ENCODE measurements at places on chromosomes 5 and 9.

DNA sequence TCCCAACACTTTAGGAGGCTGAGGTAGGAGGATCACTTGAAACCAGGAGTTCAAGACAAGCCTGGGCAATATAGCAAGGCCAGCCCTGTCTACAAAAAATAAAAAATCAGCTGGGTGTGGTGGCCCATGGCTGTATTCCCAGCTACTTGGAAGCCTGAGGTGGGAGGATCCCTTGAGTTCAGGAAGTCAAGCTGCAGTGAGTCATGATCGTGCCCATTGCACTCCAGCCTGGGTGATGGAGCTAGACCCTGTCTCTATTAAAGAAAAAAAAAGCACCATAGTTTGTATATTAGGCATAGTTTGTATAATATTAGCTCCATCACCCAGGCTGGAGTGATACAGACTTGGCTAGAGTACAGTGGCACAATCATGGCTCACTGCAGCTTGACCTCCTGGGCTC is 9.6 kb upstream of the NME5 start:
- no peak for DNase-seq

DNA sequence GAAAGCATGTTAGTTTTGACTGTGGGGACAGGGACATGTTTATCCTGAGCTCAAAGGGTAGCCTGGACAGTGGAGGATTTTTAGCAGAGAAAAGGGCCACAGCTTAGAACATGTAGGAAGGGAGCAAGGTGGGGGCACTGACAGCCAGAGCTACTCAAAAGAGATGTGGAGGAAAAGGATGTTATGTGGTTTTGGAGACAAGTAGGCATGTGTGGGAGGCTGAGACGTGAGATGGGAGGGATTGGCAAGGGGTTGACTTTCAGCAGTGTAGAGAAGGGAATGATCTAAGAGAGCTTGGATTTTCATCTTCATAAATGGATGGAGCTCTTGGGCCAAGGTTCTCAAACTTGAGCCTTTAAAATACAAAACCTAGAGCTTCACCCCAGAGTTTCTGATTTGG is 24.0 kb downstream of the SYK start:
- DNase-seq = no peak

- DNase-seq = no peak
Measured at GRCh38 chr9:92612292-92612691, 57.6 kb downstream of the IPPK start.

GRCh38 chr5:111851631-111852548 is 94.9 kb upstream of the NREP start:
- no peak for DNase-seq

- no peak for DNase-seq
Measured at GRCh38 chr5:168140241-168140640, 151.2 kb upstream of the WWC1 start.

DNA sequence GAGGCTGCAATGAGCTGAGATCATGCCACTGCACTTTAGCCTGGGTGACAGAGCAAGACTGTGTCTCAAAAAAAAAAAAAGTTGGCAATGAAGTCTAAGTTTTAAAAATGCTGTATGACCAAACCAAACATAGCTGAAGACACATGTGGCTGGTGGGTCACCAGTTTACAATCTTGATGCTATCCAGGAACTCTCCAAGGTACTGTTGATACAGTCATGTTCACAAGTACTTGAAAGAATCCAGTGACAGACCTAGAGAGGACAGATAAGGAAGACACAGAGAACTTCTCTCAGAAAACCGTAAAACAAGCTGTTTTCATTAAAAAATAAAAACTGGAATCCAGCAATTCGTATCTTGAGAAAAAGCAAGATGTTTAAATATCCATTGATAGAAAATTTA is 95.7 kb downstream of the ACTBL2 start:
- no peak for DNase-seq

DNA sequence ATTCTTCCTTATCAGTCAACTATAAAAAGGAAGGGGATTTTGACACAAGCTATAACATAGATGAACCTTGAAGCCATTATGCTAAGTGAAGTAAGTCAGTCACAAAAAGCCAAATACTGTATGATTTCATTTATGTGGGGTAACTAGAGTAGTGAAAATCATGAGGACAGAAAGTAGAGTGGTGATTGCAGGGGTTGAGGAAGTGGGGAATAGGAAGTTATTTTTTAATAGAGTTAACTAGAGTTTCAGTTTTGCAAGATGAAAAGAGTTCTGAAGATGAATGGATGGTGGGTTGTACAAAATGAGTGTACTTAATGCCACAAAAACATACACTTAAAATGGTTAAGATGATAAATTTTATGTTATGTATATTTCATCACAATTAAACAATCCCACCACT is 65.4 kb upstream of the FAM174A start:
- no peak for DNase-seq

GRCh38 chr5:2163940-2164490 is 281.3 kb upstream of the IRX4 start:
- no peak for DNase-seq

- no peak for DNase-seq
Measured at GRCh38 chr9:13083963-13084528, 195.4 kb downstream of the MPDZ start.

GRCh38 chr5:173671121-173671949 is 54.9 kb upstream of the BOD1 start:
- no peak for DNase-seq

DNA sequence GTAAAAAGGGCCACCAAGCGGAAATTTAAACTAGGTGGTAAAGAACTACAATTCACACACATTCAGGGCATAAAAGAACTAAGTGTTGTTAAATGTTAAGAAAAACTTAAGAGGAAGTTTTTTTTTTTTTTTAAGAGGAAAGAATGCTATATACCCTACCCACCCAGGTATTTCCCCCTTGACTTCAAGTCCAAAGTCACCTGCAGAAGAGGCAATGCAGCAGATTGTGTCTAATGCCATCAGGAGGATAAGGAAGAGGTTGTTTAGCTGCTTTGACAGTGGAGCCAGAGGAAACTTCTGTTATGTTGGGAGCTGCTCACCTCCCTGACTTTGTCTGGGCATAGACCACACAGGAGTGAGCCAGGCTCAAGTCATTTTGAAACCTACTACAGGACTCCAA is 69.2 kb downstream of the MPDZ start:
- no peak for DNase-seq

DNA sequence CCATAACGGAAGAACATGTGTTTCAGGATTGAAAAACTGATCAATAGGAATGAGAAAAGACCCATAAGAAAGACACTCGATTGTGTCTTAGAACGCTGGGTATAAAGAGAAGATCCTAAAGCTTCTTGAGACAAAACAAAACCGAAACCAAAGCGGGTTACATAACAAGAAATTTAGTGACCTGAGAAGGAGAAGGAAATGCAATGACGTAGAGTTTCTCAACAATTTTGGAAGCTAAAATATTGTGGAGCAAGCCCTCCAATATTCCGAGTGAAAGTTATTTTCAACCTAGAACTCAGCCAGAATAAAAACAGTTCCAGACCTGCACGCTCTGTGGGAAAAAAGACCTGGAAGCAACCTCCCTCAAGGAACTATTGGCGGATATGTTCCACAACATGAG is 81.9 kb upstream of the FREM1 start:
- no peak for DNase-seq

DNA sequence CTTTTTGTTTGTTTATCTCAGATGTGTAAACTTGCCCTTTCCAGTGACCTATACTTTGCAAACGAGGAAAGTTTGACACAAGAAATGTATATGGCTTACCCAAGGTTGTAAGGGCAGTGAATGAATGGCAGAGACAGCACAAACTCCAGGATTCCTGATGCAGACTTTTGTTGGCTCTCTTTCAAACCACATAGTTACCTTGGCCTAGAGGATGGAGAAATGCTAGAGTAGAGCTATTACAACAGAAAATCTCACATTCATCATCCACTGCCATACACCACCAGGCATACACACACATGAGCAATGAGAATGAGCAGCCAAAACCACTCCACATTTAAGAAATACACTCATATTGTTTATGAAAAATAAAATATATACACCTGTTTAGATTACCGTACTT is 387.0 kb downstream of the TLR4 start:
- DNase-seq = no peak

DNA sequence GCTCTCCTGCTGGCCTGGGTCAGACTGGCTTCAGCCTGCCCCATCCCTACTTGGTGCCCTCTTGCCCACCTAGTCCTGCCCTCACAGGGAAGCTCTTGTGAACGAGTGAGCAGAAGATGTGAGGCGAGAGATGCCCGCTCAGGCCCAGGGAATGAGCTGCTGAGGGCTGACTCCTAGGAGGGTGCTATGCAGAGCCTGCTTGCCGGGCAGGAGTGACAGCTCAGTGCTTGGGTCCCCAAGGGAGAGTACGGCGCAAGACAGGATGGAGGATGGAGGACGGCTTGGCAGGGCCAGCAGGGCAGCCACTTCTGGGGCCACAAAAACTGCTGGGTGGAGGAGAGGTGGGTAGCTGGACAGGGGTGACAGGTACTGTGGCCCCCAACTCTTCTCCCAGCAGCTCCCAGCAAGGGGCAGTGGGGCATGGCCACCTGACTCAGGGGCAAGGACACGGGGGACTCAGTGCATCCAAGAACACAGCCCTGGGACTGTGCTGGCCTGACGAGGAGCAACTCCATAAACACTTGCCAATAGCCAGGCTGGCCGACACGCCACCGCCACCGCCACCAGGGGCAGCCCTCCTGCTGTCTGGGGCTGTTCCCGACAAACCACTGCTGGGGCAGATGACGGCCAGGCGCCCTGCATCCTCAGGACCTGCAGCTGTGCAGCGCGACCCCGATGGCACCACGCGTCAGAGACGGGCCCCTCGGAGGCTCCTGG is 55.6 kb upstream of the UBAC1 start:
- no peak for DNase-seq

GRCh38 chr5:2167671-2168070 is 284.9 kb upstream of the IRX4 start:
- no peak for DNase-seq

DNA sequence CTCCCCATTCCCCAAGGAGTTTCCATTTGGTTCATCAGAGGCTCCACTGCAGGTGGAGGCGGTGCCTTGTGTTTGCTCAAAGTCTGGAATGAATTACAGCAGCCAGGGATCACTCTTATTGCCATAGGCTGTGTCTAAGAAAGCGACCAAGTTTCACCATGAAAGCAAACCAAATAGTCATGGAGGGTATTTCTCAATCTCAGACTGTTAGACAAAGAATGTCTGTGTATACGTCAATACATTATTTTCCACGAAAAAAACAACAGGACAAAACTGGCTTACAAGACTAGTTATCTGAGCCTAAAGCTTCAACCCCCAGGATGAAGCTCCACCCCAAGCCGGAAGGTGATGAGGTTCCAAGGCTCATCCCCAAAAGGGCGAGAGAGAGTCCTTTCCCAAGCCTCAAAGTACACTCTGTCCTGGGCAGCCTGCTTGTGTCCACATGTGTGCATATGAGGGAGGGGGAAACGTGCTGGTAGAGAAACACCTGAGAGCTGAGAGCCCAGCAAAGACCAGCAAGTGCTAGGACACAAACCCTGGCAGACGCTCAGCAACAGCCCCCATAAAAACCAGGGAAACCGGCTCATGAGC is 4.3 kb downstream of the B4GALT1 start:
- no peak for DNase-seq

DNA sequence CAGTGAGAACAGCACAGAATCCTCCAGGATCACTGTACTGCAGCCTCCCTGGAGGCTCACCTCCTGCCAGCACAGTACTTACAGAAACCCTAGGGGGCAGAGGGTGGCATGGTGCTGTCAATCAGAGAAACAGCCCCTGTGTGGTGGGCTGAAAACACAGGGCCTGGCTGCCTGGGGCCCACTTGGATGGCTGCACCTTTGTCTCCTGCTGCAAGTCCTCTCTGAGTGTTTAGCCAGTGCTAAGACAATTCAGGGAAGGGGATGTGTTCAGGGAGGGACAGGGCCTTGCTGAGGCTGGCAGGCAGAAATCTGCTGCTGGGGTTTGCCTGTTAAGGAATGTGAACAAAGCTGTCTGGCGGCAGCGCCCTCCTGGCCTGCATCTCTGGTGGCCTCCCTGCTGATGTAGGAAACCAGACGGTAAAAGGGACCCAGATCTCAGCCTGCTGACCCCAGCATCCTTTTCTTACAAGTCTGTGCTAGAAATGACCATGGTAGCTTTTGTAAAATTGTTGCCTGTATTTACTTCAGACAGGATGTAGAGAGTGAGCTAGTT is 39.5 kb downstream of the PRRC2B start:
- no peak for DNase-seq

- no peak for DNase-seq
Measured at GRCh38 chr5:144013816-144014215, 156.6 kb downstream of the YIPF5 start.

- DNase-seq = no peak
Measured at GRCh38 chr5:34680896-34681295, 24.8 kb downstream of the RAI14 start.

DNA sequence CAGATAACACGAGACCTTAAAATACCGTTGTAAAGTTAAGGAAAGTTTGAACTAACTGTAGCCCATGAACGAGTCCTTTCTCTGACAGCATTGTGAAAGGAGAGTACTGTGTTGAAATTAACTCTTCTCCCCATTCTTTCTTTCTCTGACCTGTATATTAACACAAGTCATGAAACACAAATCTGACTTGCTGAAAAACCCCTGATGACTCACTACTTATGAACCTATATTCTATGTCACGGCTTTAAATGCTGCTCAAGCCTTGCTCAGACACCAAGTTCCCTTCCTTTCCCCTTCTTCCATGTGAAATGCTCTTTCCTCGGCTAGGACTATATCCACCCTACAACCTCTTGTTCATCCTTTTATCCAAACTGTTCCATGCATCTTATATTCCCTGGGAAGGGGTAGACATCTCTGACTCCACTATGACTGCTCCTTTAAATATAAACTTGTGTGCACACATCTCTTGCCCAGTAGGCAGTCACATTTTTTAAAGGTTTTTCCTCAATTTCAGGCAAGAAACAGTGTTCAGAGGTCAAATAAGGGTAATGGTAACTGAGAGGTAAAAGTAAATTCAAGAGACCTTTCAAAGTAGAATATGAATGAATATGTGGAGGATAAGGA is 142.9 kb downstream of the NFIB start:
- DNase-seq = no peak

GRCh38 chr9:17075758-17076485 is 58.9 kb upstream of the CNTLN start:
- DNase-seq = no peak

DNA sequence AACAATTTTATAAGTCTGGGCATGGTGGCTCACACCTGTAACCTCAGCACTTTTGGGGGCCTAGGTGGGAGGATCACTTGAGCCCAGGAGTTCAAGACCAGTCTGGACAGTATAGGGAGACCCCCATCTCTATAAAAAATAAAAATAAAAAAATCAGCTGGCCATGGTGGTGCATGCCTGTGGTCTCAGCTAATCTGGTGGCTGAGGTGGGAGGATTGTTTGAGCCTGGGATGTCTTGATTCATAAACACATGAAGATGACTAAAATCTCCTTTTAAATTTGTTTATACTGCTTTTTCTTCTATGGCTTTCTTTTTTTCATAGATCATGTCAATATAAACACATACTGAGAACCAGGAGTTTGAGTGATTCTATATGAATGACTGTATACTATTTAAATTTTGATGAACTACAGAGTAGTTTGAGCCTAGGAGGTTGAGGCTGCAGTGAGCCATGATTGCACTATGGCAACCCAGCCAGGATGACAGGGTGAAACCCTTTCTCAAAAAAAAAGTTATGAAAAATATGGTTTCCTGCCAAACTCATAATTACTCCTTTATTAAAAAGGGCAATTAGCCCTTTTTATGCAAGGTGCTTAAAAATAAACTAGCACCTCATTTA is 14.2 kb downstream of the RIC1 start:
- no peak for DNase-seq

- DNase-seq = no peak
Measured at GRCh38 chr5:179805529-179806249, 977 bp downstream of the MGAT4B start.
